Suppressor macrophage treated with lipopolysaccharide for 4 hours (primary cell): ENCODE measurements at places on chromosomes 16 and 17.

- no peak for DNase-seq
Observed at GRCh38 chr16:55421226-55421625, 57.8 kb upstream of the MMP2 start.

DNA sequence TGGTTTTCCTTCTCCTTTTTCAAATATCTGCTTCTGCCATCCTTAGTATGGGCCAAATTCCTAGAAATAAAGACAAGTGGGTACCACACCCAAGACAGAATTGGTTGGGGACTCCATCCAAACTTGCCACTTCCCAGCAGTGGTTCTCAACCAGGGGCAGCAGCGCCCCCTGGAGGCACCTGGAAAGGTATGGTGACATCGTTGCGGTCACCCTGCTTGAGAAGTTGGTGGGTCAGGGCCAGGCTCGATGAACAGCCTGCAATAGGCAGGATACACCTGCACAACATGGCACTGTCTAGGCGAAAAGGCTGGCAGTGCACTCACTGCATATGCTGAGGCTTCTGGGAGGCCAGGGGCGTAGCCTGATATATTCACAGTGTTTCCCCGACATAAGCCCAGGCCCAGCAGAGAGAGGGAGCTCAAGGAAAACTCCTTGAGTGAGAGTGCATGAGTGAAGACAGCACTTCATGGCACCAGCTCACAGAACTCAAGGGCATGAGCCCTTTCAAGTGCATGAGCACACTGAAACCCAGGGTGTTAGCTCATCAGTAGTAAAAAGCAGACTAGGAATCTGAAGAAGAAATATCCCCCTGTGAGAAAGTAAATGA is 57.7 kb downstream of the CMC2 start:
- DNase-seq = peak; percentile 12

GRCh38 chr17:18217412-18218015 is 7.9 kb upstream of the LLGL1 start:
- peak; percentile 78 for DNase-seq

DNA sequence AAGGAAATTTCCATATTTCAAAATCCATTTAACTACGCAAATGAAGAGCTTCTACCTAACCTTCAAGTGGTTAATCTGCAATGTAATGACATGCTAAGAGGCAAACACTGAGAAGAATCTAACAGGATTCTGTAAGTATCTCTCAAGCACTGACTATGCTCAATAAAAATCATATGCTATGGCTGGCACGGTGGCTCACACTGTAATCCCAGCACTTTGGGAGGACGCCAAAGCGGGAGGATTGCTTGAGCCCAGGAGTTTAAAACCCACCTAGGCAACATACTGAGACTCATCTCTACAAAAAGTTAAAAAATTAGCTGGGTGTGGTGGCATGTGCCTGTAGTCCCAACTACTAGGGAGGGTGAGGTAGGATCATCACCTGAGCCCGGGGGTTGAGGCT is 32.7 kb downstream of the GNA13 start:
- DNase-seq = no peak

DNA sequence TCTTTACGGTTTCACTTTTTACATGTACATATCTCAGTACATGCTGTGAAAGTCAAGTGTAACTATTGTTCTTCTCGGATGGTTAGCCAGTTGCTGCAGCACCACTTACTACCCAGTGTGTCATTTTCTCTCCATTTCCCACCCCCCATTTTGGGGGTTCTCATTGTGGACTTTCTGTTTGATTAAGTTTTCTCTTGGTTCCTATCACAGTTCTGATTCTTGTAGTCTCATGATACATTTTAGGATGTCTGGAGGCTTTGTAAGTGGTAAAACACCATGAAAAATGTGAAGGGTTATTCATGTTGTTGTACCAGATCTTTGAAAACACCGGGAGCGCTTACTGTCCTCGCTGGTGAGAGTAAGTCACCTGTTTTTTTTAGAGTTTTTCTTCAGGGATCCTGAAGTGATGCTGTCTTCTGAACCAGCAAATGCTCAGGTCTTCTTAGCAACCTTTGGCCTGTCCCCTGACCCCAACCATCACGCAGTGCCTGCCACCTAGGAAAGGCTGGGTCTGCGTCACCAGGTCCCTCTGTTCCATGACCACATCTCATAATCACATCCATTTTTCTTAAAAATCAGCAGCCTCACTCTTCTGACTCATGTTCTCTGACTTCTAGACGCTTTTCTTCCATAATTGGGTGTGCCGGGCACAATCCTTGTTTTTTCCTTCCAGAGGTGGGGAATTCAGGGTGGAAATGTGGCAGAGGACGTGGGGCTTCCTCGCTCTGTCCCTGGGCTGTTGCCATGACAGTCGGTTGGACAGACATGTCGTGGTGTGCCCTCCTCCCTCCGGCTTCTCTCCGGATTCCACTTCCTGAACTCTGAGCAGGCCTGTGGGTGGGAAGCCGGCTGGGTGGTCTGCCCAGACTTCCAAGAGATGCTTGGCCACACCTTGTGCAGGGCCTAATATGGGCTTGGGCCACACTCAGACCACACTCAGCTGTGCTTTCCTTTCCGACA is 102.6 kb downstream of the NTN1 start:
- DNase-seq = no peak

DNA sequence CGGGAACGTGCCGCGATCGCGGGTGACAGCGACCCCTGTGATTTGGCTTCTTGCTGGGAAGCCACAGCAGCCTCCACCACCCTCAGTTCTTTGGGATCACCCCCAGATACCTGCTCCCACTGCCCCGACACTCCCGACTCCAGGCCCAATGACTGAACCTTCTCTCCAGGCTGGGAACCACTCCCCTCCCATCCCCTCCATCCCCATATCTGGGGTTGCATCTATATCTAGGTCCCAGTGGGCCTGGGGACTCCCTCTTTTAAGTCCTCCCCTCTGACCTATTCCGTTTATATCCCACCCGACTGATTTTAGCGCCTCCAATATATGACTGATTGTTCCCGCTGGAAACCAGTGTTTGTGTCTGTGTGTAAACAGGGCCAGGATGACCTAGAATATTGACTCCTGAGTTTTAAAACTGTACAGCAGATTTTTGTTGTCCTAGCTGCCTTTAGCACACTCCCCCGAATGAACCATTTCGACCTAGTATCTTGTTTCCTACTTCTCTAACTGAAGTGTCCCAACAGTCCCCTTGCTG is 667 bp downstream of the PSMD3 start:
- peak; percentile 14 for DNase-seq

- DNase-seq = peak; percentile 84
Observed at GRCh38 chr16:81006211-81006812, 373 bp downstream of the CMC2 start.

GRCh38 chr17:38608648-38609047 is 2.9 kb upstream of the SRCIN1 start:
- no peak for DNase-seq

GRCh38 chr16:23025692-23026307 is 123.5 kb downstream of the USP31 start:
- no peak for DNase-seq

- DNase-seq = peak; percentile 27
Observed at GRCh38 chr17:38797158-38797490, 2.2 kb downstream of the PIP4K2B start.

DNA sequence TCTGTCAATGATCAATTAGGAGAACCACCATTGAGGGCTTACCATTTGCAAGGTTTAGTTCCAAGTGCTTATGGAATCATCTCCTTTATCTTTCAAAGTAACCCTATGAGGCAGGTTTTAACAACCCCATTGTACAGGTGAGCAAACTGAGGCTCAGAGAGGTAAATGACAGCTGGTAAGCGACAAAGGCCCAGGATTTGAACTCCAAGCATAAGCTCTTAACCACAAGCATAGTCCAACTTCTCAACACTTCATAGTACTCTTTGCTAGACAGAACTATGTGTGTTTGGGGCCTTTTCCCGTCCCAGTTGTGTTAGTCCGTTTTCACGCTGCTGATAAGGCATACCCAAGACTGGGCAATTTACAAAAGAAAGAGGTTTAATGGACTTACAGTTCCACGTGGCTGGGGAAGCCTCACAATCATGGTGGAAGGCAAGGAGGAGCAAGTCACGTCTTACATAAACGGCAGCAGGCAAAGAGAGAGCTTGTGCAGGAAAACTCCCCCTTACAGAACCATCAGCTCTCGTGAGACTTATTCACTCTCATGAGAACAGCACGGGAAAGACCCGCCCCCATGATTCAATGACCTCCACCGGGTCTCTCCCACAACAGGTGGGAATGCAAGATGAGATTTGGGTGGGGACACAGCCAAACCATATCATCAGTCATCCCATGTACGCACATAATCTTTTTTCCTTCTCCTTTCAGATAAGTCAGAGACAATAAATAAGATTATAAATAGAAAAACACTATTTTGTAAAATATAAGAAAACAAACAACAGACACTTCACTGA is 6.4 kb downstream of the RPH3AL start:
- no peak for DNase-seq

DNA sequence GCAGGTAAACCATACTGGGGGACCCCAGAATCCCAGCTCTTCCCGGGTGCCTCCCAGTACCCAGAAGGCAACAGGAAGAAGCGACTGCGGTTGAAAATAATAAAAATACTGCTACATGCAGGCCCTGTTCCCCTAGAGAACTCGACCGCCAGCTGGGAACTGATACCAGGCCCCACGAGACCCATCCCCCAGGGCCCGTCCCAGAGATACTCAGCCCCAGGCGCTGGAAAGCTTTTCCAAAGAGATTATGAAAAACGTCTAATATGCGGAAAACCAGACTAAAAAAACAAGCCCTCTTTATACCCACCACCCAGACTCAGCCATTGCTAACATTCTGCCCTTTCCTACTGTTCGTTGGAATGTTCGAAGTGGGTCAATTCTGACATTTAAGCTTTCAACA is 12.9 kb upstream of the MEAK7 start:
- DNase-seq = no peak

- DNase-seq = peak; percentile 84
Observed at GRCh38 chr17:35373984-35374765, 754 bp upstream of the SLFN11 start.

DNA sequence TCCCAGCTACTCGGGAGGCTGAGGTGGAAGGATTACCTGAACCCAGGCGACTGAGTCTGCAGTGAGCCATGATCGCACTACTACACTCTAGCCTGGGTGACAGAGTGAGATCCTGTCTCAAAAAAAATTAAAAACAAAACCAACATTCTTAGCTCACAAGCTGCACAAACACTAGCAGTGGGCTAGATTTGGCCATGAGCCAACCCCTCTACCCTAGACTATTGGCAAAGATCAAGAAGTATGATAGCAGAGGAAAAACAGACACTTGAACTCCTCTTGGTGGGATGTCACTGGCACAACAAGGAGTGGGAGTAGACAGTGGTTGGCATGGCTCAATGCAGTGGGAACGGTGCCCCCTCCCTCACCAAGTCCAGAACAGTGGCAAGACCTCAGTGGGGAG is 19.6 kb upstream of the RIPOR1 start:
- DNase-seq = no peak

DNA sequence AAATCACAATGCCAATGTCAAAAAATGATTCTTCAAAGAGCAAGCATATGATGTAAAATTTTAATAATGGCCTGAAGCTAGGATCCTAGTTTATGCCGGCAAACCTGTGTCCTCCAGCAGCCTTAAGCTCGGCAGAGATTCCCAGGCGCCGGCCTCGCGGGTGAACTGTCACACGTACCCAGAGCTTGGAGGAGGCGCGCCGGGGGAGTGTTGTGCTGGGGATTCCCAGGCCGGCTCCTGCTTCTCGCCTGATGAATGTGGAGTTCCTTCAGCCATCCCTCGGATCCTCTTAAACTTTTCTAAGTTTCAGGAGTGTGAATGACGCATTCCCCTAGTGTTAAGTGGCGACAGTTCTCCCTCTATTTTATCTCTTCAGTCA is 19.1 kb upstream of the NTN1 start:
- DNase-seq = peak; percentile 56

DNA sequence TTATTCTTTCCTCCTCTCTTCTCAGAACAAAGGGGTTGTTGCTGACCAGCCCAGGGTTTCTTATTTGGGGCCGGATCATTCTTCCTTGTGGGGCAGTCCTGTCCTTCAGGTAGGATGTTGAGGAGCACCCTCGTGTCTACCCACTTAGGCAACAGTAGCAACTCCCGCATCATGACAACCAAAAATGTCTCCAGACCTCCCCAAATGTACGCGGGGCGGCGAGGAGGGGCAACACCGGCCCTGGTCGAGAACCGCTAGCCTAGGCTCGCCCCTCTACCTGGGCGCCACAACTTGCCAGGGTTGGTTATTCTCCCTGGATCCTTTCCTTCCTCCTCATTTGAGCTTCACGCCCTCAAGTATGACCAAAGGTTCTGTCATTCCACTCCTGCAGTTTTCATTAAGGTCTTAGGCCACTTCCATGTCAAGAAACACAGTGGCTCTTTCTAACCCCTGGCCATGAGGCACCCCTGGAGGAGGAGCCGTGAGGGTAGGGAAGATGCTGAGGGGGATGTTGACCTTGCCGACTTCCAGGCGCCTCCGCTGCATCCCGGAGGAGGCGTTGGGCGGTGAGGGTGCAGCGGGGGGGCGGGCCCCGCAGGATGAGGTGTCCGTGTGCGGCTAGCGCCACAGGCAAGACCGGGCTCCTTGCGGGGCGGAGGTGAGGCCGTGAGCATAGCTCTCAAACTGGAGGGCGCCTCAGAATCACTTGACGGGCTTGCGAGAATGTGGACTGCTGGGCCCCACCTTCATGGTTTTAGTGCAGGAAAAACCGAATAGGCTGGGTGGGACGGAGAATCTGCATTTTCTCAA is 712 bp upstream of the SPECC1 start:
- peak; percentile 16 for DNase-seq

DNA sequence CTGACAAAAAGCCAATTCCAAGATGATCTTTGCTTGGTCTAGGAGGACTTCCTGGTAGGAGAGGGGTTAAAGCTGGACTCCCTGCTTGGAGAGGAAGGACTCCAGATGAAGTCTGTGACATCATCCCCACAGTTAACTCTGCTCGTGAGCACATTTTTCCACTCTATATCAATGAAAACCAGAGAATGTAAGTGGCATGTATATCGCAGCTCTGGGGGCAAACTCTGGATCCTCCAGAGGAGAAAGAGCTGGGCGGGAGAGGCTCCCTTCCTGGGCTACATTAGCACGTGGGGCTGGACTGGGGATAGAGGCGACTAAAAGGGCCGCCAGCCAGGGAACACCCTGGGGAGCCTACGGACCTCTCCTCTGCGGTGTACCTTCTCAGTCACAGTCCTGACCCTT is 34.1 kb downstream of the HIC1 start:
- DNase-seq = peak; percentile 66

GRCh38 chr17:521183-521525 is 168.5 kb upstream of the RPH3AL start:
- DNase-seq = no peak
